ENCODE measurements at places on chromosomes 12 and 14.

GRCh38 chr12:13631873-13632272 lies 349.5 kb downstream of the GRIN2B start:
- DNase-seq = no peak

DNA sequence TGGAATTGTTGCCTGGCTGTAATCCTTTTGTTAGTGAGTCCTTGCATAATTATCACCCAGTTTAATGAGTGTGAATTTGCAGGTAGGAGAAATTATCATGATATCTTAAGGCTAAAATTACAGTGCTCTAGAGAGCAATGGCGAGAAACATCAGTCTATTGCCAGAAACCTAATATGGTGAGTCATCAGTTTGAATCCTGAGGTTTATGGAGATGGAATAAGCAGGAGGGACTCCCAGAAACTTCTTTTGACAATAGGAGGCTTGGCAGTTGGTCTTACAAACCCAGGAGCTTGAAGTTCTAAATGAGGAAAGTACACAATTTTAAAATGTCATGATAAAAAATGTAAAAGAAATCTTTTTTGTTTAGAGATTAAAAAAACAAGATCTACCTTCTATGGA lies 31.5 kb upstream of the CRADD start:
- DNase-seq = no peak

DNA sequence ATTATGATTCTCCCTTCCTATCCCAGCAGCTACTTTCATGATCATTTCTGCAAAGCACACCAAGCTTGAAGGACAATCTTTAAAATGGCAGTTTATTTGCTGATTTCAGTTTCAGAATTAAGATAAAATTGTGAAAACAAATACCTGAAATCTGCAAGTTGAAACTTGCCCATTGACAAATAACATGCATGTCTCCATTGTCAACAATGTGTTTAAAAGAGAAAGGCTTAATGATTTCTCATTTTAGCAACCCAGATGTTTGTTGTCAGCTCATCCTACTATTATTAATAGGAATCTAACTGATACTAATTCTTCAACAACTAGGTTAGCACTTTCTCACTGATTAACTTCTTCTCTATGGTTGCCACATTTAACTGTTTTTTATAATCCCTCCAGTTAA lies 474.6 kb downstream of the PRKD1 start:
- DNase-seq = no peak

GRCh38 chr12:101763246-101763931 lies 24.1 kb upstream of the SYCP3 start:
- no peak for DNase-seq

- no peak for DNase-seq
Observed at GRCh38 chr14:104306450-104307040, 168.2 kb downstream of the KIF26A start.

DNA sequence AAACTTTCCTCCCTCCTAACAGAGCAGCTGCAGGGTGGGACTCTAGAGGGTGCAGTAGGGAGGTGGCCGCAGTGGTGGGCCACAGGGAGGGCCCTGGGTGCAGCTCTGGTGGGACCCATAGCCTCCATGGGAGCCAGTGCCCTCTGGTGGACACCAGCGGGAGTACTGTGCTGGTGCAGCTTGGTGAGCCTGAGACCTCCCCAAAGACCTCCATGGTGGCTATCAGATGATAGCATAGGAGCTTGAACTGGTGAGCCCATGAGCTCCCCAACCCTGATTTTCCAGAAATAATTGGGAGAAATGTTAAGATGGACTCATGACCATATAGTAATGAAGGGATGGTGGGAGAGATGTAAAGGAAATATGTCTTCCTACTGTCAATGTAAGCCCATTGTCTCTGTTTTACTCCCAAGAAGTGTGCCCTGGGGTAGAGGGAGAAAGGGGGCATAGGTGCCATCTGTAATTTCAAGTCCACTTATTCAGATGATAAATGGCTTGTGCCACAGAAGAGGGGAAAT lies 98.7 kb downstream of the GAS2L3 start:
- peak; percentile 34 for DNase-seq

DNA sequence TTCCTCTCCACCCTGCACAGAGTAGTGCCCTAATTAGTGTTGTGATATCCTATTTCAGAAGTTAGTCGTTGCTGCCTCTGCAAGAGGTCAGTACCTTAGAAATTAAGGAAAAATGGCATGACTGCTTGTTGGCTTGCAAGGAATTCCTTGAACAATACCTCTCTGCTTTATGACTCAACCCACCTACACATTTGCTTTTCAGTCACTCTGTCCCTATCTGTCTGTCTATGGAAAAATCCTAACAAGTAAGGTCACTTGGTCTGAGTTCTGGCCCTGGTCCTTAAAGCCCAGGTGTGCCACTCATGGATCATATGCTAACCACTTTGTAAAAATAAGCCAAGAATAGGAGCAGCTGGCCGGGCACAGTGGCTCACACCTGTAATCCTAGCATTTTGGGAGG lies 116.4 kb upstream of the ATF1 start:
- DNase-seq = no peak

DNA sequence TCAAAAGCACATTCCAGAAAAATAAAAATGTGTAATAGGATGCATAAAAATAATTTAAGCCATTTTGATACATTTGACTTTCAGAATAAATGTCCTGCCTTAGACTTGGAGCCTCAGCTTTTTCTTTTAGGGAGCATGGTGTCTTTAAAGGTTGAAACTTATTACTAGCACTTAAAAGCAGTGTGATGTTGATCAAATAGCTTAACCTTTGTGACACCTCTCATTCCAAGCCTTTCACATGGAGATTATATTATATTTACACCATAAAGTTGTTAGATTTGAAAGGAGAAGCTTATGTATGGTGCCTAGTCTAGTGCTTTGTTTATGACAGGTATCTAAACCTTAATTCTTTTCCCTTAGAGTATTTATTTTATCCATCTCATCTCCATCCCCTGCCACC lies 61.9 kb downstream of the KTN1 start:
- no peak for DNase-seq

DNA sequence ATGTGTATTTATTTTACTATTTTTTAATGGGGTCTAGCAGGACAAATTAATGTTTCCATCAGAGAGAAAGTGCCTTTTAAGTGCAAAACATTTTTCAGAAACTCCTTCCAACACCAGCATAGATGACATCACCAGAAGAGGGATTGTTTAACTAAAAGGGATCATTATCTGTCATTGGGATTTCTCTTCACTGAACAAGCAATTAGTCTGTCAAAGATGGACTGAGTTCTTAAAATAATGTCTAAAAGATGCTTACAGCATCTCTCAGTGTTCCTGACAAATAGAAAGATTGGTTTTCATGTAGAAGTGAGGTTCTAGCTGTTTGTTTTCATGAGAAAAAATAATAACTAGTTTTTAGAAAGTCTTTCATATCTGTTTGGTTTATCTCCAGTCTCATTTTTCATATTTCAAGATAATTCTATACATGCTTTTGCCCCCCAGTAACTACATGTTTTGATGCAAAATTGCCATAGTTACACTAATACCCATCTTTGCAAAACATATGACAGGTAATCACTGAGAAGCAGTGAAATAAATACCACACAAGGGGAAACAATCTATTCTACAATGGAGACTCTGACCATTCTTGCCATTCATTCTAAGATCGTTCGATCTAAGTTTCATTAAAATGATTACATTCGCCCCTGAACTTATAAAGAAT lies 850.3 kb downstream of the GALC start:
- no peak for DNase-seq

All from stimulated activated CD4-positive, alpha-beta T cell treated with anti-CD3 and anti-CD28 coated beads, Interleukin-4, amount 100 ng/mL, for 1 hour (primary cell).